ENCODE measurements at places on chromosomes 3 and 15.

- DNase-seq = no peak
Measured at GRCh38 chr15:73892446-73893226, 19.3 kb downstream of the TBC1D21 start.

DNA sequence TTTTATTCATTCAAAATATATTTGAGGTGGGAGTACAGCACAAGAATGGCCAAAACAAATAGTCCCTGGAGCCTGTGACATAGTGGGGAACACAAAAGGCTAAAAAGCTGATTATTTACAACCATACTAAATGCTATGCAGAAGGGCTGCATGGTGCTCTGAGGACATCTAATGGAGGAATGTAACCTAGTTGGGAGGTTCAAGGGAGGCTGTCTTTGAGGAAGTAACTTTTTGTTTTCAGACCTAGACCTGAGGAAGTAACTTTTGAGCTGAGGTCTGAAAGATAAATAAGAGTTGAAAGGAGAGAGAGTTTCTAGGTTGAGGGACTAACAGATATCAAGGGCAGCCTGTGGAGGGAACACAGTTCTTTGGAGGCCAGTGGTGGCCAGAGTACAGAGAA, 34.8 kb upstream of the RASA2 start:
- DNase-seq = no peak

DNA sequence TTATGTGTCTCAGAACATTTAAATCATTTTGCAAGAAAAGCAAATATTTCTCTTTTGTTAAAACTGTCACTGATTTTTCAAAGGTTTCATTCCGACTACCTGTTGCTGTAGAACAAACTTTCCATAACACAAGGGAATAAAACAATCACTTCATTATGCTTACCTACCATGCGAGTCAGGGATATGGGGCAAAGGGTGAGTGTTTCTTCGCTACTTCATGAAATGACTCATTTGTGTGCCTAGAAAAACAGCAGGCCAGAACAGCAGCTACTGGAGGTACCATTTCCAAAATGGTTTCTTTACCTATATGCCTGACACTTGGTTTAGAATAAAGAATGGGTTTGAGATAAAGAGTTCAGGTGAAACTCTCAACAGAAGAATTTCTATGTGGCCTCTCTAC, 712.5 kb downstream of the PLOD2 start:
- DNase-seq = no peak

- DNase-seq = no peak
Measured at GRCh38 chr3:94015025-94015424, 13.4 kb downstream of the STX19 start.

DNA sequence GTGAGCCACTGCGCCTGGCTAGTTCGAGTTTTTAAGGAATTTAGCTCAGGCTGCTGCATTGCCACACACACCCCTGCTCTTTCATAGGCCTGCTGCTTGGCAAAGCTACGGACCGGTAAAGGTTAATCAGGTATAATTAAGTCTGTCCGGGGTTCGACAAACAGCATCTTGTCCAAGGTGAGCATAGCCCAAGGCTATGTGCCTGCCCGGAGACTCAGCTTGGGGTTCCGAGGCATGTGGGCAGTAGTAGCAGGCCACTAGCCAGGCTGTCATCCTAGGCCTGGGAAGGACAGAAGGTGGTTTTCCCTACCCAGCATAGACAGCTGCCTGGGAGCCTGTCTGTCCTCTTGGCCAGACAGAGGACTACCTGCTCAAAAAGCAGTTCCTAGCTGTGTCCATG, 6.6 kb downstream of the P4HTM start:
- no peak for DNase-seq

GRCh38 chr15:28113394-28114113, 14.4 kb upstream of the OCA2 start:
- no peak for DNase-seq

DNA sequence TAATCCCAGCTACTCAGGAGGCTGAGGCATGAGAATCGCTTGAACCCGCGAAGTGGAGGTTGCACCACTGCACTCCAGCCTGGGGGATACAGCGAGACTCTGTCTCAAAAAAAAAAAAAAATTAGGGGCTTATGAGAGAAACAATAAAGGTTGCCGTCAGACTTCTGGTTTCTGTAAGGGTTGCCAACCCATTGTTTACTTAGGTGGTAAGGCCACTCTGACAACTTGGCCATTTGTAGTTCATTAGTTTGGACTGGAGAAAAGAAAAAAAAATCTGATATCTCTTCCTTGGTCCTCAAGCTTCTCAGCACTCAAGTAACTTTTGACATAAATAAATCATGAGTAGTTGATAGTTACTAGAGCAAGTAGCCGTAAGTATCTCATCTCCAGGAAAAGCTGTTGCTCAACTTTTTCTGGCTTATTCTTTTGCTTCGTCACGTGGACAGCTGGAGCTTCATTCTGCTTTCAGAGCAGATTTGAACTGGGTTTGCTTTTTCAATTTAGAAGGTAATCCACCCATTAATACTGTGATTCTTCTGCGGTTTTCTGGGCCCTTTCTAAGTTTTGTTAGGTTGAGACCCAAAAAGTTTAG, 9.4 kb downstream of the SNX1 start:
- no peak for DNase-seq

DNA sequence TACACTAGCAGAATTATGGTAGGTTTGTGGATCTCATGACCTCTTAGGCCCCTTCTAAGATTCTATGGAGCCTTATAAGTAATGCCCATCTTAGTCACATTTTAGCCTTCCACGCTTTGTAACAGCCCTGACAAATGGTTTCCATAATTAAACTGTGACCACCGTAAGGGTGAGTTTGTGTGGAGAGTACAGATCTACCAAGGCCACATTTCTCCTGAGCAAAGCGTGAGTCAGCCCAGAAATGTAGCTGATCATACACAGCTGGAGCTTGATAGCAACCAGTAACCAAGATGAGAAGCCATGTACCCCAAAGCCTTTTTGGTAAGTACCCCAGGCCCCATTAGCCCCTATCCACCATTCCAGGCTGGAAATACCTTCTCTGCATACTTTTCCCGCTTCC, 31.7 kb downstream of the CHAC1 start:
- DNase-seq = no peak

DNA sequence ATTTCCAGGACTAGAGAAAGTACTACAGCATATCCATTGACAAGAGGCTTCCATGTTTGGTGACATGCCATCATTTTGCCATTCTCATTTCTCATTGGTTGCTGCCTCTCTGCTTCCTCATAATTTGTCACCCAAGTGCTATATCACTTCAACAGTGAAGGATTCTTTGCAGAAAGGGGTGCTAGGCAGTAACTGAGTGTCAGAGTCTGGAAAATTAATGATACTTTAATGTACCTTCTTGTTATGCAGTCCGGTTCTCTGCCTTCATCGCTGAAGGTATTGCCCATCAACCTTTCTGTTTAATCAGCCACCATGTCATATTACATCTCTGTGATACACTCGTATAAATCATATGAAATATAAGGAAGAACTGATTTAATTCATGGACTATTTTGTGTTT, 550.3 kb downstream of the ROBO2 start:
- DNase-seq = no peak

- DNase-seq = no peak
Measured at GRCh38 chr3:69791919-69792399, 52.7 kb downstream of the MITF start.

- DNase-seq = no peak
Measured at GRCh38 chr3:184082034-184082433, 14.8 kb upstream of the HTR3E start.

DNA sequence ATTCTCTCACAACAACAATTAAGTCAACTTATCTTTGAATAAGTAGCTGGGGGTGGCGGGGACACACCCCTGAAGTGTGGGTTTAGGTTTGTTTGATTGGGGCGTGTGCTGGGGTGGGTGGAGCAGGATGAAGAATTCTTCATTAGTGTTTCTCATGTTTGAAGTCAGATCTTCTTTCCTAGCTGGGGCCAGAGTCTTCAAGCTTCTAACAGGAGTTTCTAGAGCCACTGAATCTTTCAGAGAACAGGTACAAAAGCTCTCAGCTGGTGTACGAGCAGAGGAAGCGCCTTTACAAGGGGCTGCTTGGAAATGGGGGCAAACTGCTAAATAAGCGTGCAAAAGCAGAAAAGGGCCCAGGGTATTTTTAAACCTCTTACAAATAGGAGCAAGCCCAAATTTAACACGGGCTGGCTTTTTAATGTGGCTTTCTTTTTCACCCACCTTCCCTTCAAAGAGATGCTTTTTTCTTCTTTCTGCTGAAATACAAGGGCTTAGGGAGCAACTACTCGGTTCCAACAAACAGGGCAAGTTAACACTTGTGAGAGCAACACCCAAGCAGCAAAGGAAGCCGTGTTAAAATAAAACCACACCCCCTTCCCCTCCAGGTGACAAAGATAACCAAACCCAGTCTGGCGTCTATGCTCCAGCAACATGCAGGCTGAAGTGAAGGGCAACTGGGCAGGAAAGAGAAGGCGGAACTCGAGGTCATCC, 86.9 kb upstream of the RASGRP1 start:
- DNase-seq = no peak

- DNase-seq = no peak
Measured at GRCh38 chr3:148882288-148882687, 17.2 kb downstream of the CPA3 start.

GRCh38 chr3:97815149-97815917, 6.5 kb upstream of the CRYBG3 start:
- DNase-seq = no peak
